Right hindlimb (tissue), 1 donor: ENCODE measurements at places on chromosomes 2 and 18.

GRCh38 chr2:96961210-96961950 lies 25.0 kb downstream of the FAM178B start:
- DNase-seq = no peak

- no peak for DNase-seq
These were observed 95.0 kb upstream of the ST3GAL5 start for GRCh38 chr2:85983766-85984165.

DNA sequence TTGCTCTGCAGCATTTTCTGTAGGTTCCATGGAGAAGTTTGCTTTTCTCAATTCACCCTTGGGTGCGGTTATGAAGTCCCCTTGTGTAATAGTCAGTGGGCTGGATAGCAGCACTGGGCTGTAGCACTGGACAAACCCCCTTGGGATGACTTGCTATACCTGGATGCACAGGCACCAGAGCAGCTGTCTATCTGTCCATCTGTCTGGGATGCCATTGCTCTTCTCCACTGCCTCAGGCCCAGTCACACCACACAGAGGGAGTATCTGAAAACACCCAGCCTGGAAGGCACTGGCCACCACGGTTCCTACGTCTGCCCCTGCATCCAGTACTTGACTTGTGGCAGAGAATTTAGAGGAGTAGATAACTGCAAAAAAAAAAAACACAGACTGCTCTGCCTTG lies 254.5 kb downstream of the TFCP2L1 start:
- DNase-seq = no peak

DNA sequence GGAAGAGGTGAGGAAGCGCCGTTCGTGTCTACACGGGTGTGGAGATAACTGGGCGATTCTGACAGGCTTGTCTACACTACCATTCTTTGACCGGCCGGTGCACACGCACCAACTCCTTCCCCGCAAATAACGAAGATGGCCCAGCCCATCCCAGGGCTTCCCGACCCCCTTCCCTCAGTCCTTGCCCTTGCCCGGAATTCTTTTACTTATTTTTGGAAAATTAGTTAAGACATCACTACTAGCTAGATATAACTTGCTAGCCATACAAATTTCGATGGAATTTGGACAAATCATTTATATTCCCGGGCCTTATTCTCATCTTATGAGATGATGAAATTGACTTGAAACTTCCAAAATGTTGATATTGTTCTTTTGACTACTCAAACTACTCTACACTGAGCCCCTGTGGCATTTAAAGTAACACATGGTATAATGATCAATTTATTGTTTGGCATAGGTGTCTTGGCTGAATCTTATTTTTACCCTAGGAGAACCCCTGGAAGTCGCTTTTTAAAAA lies 1.3 kb downstream of the ERICH2 start:
- no peak for DNase-seq

GRCh38 chr2:167471332-167471731 lies 583.1 kb downstream of the XIRP2 start:
- DNase-seq = no peak

GRCh38 chr2:64352292-64352691 lies 101.7 kb upstream of the LGALSL start:
- DNase-seq = no peak

DNA sequence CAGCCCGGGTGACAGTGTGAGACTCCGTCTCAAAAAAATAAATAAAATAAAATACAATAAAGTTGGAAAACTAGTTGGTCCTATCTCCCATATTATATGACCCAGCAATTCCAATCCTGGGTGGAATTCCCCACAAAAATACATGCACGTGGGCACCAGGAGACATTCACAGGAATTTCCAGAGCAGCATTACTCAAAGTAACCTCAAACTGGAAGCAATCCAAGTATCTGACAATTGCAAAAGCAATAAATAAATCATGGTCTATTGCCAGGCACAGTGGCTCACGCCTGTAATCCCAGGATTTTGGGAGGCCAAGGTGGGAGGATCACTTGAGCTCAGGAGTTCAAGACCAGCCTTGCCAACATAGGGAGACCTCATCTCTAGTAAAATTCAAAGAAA lies 101.2 kb upstream of the MAP4K4 start:
- no peak for DNase-seq

DNA sequence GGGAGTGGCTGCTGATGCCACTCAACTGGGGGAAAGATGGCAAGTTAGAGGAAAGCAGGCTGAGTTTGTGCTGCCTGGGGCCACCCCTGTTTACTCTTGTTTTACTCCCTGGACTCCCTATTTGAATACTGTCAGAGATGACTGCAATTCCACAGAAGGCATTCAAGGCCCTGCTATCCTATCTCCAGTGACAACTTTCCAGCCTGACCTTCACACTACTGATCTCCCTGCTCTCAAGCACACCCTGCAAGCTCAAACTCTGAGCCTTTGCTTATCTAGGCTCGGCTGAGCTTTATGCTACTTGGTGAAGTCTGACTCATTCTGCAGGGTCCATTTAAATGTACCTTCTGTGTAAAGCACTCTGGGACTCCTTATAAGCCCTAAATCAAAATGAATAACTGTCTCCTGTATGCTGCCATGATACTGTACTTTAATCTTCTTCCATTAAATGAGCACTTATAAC lies 39.3 kb upstream of the DSG1 start:
- DNase-seq = no peak

- DNase-seq = no peak
These were observed 78.8 kb downstream of the SLC8A1 start for GRCh38 chr2:40373111-40373510.

DNA sequence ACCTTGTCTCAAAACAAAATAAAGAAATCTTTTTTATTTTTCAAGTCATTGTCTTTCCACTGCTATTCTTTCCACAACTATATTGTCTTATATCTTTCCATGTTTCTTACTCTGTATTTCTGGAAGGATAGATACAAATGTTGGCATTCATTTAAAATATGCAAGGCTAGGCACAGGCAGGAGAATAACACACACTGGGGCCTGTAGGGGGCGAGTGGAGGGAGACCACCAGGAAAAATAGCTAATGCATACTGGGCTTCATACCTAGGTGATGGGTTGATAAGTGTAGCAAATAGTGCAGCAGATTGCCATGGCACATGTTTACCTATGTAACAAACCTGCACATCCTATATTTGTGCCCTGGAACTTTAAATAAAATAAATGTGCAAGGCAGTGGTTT lies 9.6 kb downstream of the MRPL30 start:
- DNase-seq = no peak

DNA sequence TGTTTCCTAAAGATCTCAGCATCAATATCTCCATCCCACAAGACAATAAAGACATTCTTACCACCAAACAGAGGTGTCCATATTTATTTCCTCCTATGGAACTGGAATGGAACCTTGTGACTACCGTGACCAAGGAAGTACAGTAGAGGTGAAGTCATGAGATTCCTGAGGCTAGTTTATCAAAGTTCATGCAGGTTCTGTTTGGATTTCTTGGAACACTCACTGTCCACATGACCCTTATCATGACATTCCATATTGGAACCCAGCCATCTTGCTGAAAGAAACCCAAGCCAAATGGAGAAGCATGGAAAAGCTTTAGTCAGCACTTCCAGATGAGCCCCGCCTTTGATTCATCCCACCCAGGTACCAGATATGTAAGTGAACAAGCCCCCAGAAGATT lies 516.0 kb upstream of the POU3F3 start:
- DNase-seq = no peak
